ENCODE measurements at places on chromosomes 6 and 20. TPM values are rescaled to one million over a fixed set of nuclear protein-coding genes. Genes with fewer than 3 reads are reported as not detected.

GRCh38 chr20:4713401-4713800, 8.3 kb upstream of the PRND start:
- H3K27me3 ChIP-seq: no peaks in the 10 kb centered on the region
- H3K27ac ChIP-seq: no peak overlapping the region
- H3K4me1 ChIP-seq: no peaks in the 10 kb centered on the region
- DNase-seq: no peak

GRCh38 chr6:158414851-158415262, 102.6 kb downstream of the TULP4 start:
- no peak for DNase-seq
- peaks cover 9% of the 10 kb centered on the region for H3K36me3 ChIP-seq
- H3K4me1 ChIP-seq: no peaks in the 10 kb centered on the region
- H3K27me3 ChIP-seq: no peaks in the 10 kb centered on the region
- H3K27ac ChIP-seq: no peak overlapping the region

The BTN1A1 gene
- 0.14 TPM for total RNA-seq

- no peak overlapping the region for H3K4me3 ChIP-seq
- H3K36me3 ChIP-seq: peaks cover 41% of the 10 kb centered on the region
- H3K4me1 ChIP-seq: peaks cover 3% of the 10 kb centered on the region
- H3K27me3 ChIP-seq: no peaks in the 10 kb centered on the region
- no peak for DNase-seq
Observed at GRCh38 chr20:37185686-37186085, 6.3 kb upstream of the MROH8 start.

The FAM83C gene
- total RNA-seq: under 0.01 TPM

DNA sequence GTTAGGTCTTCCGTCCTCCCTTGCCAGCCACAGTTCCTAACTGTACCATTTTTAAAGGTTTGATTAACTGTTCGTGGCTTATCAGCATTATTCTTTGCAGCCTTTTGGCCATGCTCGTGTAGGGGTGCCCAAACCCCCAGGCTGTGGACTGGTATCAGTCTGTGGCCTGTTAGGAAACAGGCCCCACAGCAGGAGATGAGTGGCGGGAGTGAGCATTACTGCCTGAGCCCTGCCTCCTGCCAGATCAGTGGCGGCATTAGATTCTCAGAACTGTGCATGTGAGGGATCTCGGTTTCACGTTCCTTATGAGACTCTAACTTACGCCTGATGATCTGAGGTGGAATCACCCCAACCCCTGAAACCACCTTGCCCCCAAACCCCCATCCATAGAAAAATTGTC, 79.3 kb downstream of the TBC1D7 start:
- no peaks in the 10 kb centered on the region for H3K36me3 ChIP-seq
- no peaks in the 10 kb centered on the region for H3K27me3 ChIP-seq
- no peaks in the 10 kb centered on the region for H3K4me1 ChIP-seq
- no peak overlapping the region for H3K4me3 ChIP-seq
- H3K27ac ChIP-seq: no peak overlapping the region

GRCh38 chr6:20370393-20370792, 31.3 kb upstream of the E2F3 start:
- no peak overlapping the region for H3K27ac ChIP-seq
- DNase-seq: no peak
- no peaks in the 10 kb centered on the region for H3K36me3 ChIP-seq

DNA sequence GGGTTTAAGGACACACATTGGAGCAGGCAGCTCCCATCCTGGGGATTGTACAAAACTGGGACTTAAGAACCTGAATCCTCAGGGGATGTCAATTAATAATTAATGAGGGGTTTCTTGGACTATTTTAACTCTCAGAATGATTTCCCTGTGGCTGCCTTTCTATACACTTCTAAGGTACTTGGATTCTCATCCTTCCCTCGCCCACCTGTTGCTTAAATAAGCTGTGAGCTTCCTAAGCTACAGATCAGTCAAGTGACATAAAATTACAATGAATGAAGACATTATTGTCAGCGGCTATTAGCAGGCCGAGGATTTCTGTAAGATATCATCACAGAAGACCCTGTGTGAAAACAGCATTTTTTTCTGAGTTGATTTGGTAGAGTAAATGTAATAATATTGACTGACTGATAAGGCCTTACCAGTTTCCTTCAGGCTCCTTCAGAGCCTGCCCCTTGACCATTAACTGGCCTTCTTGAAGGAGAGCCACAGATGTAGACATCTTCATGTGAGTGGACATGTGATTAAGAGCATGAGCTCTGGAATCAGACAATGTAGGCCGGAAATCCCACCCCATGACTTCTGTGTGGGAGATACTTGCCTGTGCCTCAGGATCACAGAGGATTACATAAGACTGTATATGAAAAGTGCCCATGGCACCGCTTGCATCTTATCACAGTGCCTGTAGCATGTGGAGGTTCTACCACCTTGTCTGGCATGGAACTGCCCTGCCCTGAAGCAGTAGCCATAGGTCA, 101.7 kb downstream of the TULP4 start:
- H3K4me3 ChIP-seq: no peak overlapping the region
- H3K27me3 ChIP-seq: no peaks in the 10 kb centered on the region
- DNase-seq: no peak
- no peaks in the 10 kb centered on the region for H3K4me1 ChIP-seq

DNA sequence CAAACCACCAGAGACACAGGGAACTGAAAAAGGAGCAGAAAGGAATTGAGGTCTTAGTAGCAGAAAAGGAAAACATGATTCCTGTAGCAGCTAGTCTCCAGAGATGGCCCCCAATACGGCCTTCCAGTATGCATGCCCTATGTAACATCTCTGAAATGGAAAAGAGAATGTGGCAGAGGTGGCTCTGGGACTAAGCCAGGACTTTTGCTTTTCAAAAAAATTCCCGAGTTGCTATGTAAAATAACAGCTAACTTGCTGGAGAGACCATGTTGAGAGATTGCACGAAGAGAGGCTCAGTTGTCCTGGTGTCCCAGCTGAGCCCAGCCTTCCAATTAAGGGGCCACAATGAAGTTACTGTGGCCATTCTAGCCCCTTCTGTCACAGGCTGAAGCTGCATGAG, 27.7 kb downstream of the IL20RA start:
- H3K27ac ChIP-seq: no peak overlapping the region
- no peaks in the 10 kb centered on the region for H3K36me3 ChIP-seq
- no peak overlapping the region for H3K4me3 ChIP-seq

The GCM1 gene
- total RNA-seq: under 0.01 TPM

GRCh38 chr6:107866606-107867301, 42.6 kb upstream of the SCML4 start:
- H3K27me3 ChIP-seq: no peaks in the 10 kb centered on the region
- no peak overlapping the region for H3K4me3 ChIP-seq

DNA sequence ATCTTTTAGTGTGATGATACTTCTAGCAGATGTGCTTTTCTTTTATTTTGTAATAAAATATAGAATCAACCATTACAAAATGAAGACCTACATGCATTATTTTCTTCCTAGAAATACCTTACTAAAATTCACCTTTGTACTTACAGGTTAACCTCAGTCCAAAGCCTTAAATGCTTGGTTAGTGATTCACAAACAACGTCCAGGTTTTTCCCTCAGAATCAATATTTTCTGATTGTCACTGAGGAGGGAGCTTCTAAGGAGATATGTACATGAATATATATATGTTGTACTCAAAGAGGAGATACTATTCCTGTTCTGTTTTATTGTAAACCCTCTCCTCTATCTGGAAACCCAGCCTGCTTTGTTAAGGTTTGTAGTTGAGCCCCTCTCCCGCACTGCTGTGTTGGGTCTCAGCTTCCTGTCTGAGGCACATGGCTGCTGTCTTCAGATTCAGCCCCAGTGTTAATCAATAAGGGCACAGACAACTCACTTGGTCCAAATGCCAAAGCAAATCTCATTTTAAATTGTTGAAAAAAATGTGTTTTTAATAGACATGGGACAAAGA, 33.9 kb upstream of the HS3ST5 start:
- no peak overlapping the region for H3K27ac ChIP-seq
- no peak overlapping the region for H3K4me3 ChIP-seq
- no peak for DNase-seq
- no peaks in the 10 kb centered on the region for H3K27me3 ChIP-seq
- no peaks in the 10 kb centered on the region for H3K4me1 ChIP-seq

Data from thymus (tissue), 14 donors.